ENCODE measurements at places on chromosomes 1 and 21.

DNA sequence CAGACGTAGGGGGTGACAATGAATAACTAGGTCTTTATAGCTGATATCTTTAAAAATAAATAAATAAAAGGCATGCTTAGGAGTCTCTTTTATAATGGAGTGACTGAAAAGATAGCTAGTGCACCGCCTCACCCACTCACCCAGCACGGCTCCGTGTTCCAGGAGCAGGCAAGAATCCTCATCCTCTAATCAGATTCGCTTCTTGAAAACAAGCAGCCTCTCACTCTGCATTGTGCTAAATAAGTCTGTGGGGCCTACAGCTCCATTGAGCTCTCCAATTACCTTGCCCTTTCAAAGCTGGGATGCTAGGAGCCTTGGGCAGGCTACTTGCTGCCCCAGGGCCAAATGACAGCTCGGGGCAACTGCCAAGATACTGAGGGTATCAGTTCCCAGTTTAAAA, 91.5 kb downstream of the TIAM1 start:
- DNase-seq = no peak

DNA sequence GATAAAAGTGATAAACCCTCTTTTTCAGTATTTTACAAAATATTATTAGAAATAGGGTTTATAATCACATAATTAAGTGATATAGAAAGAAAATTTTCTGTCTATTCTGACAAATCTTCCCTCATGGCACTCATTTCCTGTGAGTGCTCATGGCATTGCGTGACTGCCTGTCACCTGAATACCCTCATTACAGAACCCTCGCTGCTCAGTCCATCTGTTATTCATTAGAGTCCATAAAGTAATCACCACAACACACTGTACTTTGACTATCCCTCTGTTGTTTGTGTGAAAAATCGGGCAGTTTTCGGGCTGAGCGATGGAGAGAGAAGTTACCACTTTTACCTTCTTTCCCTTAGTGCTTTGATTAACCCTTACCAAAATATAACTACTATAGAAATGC, 100.4 kb upstream of the BRINP3 start:
- DNase-seq = no peak

DNA sequence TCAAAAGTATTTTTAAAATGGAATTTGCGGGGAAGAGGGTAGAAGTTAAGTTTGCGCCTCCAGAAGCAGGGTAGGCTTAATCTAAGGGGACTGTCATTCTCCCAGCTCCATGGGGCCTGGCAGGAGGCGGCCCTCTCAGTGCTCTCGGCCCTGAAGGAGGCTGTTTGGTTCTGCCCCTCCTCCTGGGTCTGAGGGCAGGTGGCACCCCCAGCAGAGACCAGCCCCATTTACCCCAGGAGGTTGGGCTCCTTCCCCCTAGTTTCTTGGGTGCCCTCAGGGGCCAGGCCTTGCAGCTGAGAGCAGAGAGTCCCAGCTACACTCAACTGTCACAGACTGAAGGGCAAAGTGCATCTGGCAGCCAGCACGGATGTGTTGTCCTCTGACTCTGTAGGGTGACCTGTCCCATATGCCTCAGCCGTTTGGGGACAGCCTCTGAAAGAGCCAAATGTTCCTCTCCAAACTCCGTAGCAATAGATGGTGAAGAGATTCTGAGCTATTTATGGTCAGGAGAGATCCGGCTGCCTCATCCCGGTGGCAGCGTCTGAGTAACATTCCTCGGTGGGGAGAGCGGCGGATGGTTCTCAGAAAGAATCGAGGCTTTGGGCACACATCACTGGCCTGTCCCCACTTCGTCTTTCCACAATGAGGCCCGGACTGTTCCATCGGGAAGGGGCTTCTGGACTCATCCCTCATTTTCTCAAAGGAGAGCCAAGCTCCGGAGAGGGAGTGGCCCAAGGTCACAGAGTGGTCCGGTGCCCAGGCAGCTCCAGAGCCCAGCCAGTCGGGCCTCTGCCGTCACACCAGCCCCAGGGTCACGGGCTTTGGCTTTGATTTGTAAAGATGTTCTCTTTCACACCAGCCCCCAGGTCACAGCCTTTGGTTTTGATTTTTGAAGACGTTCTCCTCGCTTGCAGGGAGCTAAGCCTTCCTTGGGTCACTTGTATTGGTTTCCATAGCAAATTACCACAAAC, 424.2 kb upstream of the VAMP3 start:
- no peak for DNase-seq

DNA sequence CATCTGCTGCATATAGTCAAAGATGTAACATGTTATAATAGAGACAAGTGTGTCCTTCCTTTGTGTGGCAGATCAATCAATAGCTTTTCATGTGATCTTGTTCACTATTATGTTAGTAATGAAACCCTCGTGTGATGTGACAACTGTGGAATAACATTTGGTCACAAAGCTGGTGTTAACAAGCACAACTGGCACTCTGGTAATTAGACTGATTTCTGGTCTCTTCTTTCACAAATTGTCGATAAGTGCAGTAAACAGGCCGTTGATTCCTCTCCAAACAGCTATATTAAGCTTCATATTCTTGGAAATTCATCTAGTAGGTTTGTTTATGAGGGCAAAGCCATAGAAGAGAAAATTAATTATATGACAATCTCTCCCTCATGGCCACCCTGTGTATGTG, 616.7 kb upstream of the PTBP2 start:
- DNase-seq = no peak

- no peak for DNase-seq
Observed at GRCh38 chr1:87958201-87958600, 629.5 kb downstream of the LMO4 start.

DNA sequence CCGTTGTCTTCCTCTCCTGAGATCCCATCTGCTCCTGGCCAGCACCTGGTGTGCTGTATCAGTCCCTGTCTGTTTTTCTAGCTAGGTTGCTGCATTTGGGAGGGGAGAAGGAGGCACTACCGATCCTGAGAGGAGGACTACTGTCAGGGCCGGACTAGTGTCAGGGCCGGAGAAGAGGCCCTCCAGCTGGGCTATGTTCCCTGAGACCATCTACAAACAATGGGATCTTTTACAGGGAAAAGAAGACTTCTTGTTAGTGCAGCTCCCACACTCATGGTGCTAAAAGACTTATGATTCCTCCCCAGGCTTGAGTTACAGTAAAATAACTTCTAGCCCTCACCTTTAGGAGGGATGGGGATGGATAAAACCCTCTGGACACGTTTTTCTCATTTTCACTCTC, 141.0 kb upstream of the TNR start:
- no peak for DNase-seq

GRCh38 chr21:24705201-24705600, 902.1 kb downstream of the MRPL39 start:
- no peak for DNase-seq

DNA sequence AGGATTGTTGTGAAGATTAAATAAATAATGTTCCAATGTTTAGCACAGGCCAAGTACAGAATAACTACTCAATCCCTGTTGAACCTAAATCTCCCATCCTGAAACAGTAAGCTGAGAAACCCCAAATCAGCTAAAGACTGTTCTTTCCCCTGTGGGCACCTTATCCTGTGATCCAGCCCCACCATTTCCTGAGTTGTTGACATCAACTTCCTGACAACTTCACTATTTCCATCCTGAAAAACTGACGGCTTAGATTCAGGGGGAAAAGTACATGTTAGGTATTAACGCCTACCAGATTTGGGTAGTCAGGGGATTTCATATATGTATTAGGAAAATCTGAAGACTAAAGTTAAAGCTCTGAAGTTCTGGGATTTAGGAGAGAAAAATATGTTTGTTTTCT, 51.7 kb upstream of the PALMD start:
- no peak for DNase-seq

- DNase-seq = peak; percentile 96
Observed at GRCh38 chr1:164726235-164726634, 167.3 kb downstream of the PBX1 start.

DNA sequence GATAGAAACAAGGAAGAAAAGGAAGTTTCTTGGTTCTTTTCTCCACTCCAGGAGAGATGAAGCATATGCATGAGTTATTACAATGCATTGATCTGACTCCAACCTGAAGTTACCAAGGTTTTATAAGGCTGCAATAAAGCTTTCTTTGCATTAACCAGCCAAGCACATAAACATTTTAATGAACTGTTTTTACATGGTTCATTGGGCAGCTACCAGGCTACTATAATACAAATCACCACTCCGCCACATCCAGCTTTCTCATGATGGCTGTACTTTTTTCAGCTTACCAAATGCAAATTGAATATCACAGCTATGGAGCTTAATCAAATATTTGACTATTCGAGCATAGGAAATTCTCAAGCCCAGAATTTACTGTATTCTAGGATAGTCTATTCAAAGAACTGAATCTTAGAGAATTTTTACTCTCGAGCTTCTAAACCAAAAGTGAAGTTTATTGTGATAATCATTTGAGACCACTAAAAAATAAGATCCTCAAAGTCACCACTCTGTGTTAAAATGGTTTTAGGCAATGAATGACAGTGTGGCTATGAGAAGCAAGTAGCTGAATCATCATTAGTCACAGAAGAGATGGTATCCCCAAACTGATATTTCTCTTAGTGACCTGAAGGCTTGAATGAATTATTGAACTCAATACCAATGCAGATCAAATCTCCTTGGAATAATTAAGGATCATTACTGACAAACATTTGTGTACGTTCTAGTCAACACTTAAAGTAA, 58.6 kb upstream of the ZNF281 start:
- peak; percentile 30 for DNase-seq

DNA sequence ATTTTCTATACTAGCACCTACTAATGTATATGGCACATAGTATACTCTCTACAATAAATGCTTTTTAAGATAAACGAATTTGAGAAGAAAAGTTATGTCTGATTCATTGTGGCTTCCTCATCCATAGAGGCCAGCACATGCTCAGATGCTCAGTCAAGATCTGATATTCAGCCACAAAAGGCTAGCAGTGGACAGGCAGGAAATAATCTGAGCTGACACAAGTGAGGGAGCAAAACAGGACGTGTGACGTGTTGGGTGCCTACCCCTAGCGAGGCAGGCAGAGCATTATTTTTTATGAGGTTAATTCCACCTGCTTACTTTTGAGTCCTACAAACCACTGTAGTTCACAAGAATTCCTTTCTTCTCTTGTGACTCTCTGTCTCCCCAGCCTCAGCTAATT, 550.9 kb downstream of the SMYD3 start:
- peak; percentile 55 for DNase-seq

DNA sequence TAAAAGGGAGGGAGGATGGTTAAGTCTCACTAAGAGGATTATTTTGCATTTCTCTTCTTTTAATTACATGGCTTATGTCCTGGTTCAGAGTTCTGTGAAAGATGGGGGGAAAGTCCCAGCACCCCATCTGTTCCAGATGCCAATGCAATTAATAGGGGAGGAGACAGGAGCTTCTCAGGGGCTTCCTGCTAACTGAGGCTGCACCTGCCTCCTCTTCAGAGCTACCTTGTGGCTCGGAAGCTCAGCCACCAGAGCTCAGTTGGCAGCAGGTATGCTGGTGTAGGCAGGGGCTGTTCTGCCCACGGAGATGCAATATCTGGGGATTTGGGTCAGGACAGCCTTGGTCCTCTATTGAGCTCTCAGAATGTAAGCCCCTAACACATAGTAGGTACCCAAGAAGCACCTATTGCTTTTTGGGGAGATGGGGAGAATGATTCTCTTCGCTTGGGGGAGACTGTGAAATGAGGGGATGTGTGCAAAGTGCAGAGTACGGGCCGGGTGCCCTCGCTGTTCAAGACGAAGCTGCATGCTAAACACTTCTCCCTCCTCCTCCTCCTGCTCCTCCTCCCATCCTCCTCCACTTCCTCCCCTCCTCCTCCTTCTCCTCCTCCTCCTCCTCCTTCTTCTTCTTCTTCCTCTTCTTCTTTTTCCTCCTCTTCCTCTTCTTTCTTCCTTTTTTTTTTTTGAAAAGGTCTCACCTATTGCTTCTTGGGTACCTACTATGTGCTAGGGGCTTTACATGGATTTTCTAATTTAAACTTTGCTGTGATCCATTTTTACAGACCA, 279.0 kb downstream of the PTPRU start:
- DNase-seq = no peak

GRCh38 chr1:55400508-55400907, 185.3 kb upstream of the USP24 start:
- DNase-seq = no peak

GRCh38 chr1:16727190-16728111, 12.9 kb upstream of the RNU1-4 start:
- peak; percentile 64 for DNase-seq

GRCh38 chr1:106879538-106879937, 176.9 kb upstream of the PRMT6 start:
- DNase-seq = no peak

DNA sequence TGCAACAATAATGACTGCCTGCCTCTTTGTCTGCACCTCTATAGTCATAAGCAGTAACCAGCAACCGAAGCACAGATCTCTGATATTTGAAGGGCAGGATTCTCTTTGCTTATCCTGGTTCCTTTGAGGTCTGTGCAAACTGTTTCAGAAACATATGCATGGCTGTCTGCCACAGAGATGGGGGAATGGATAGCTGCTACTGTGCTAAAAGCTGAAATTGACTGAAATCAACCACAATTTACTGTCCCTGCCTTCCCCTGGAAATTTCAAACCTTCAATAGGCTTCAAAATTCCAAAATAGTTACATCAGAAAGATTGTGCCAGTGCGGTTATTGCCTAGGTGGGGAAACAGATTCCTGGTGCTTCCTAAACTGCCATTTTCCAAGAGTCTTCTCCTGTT, 136.8 kb upstream of the GORAB start:
- DNase-seq = no peak

- peak; percentile 0 for DNase-seq
Observed at GRCh38 chr1:248622570-248623001, 12.3 kb downstream of the OR2T11 start.

DNA sequence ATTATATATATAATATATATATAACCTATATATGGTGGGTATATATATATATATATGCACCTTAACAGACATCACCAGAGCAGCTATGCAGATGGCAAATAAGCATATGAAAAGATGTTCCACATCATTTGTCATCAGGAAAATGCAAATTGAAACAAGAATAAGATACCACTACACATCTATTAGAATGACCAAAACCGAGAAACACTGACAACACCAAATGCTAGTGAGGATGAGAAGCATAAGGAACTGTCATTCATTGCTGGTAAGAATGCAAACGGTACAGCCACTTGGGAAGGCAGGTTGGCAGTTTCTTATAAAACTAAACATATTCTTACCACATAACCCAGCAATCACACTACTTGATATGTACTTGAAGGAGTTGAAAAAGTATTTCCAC, 219.8 kb upstream of the PRMT6 start:
- DNase-seq = no peak

DNA sequence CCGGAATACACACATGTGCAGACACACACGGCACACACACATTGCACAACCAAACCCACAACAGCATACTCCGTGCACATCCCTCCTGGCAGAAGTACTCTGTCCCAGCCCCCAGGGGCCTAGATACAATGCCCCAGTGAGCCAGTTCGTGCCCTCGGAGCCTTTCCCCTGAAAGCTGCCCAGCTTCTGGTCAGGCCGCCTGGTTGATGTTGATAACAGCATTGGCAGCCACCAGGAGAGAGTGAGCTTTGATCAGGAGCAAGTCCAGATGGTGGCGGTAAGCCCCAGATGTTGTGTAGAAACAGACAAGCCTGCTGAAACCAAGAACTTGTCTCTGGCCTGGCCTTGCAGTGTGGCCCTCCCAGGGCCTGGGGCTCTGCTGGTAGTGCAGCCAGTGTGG, 109.1 kb downstream of the GRIK3 start:
- no peak for DNase-seq

- DNase-seq = peak; percentile 93
Observed at GRCh38 chr1:28112388-28113241, 24.2 kb upstream of the EYA3 start.

- DNase-seq = no peak
Observed at GRCh38 chr21:37508341-37508740, 141.8 kb downstream of the DYRK1A start.

- no peak for DNase-seq
Observed at GRCh38 chr1:2166254-2166653, 28.3 kb downstream of the FAAP20 start.
